ENCODE measurements at places on chromosomes 6 and 20.

DNA sequence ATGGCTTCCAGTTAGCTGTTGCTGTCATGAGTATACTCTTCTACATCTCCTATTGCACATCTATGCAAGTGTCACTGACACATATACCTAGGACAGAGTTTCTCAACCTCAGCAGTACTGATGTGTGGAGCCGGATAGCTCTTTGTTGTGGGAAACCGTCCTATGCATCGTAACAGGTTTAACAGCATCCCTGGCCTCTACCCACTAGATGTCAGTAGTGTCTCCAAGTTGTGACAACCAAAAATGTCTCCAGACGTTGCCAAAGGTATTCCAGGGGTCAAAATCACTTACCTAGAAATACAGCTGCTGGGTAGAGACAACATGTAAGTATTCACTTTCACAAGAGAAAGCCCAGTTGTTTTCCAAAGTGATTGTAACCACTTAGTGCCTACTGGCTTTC lies 637.6 kb downstream of the RNF144B start:
- no peak for DNase-seq

- DNase-seq, result no peak
Observed at GRCh38 chr20:37728635-37728983, 34.8 kb downstream of the CTNNBL1 start.

GRCh38 chr20:41440882-41441281 lies 74.3 kb upstream of the EMILIN3 start:
- no peak for DNase-seq

- DNase-seq, result no peak
Observed at GRCh38 chr6:169859978-169860703, 108.7 kb downstream of the ERMARD start.

GRCh38 chr6:91042656-91043055 lies 455.8 kb upstream of the MAP3K7 start:
- no peak for DNase-seq

DNA sequence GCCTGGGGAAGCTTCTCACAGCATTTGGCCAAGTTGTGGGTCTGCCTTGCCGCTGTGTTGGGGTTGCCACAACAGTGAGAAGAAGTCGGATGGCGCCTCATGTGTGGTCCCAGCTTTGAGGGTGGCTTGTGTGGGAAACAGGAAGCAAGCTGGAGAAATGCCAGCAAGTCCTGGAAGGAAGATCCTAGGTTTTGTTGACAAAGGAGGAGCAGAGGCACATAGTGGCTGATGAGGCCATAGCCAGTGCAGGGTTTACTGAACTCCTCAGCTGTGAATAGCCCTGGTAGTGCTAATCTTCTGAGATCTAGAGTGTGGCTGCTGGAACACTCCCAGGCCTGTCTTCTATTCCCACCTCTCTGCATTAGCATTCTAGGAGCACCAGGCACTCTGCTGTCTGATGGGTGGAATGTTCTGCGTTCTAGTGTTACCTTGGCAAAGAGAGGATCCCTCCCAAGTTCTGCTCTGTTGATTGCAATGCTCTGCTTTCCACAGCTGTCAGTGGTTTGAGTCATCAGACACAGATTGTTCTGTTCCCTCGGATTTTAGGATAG lies 25.2 kb downstream of the SNPH start:
- no peak for DNase-seq

DNA sequence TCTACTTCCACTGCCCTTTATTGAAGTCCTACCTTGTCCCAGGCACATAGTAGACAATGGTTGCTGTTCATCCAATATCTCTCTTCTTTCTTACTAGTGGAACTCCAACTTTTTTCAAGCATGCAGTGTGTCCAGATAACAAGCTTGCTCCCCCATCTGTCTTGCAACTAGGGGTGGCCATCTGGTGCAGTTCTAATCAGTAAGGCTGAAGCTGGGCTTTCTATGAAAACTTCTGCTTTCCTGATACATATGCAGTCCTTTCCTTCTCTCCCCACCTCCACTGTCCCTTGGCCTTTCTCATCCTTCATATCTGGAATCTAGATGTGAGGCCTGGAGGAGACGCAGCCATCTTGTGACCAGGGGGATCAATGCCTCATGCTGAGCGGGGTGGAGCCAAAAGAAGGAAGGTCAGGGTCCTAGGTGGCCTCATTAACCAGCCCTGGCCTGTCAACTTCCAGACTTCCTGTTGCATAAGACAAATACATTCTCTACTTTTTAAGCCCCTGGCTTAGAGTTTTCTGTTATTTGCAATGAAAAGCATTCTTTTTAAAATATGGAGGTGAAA lies 59.6 kb upstream of the ZFP64 start:
- DNase-seq, result no peak

GRCh38 chr6:2196079-2196679 lies 49.2 kb downstream of the GMDS start:
- DNase-seq, result no peak

- DNase-seq, result peak; percentile 76
Observed at GRCh38 chr6:134551245-134551960, 233.5 kb upstream of the SGK1 start.

DNA sequence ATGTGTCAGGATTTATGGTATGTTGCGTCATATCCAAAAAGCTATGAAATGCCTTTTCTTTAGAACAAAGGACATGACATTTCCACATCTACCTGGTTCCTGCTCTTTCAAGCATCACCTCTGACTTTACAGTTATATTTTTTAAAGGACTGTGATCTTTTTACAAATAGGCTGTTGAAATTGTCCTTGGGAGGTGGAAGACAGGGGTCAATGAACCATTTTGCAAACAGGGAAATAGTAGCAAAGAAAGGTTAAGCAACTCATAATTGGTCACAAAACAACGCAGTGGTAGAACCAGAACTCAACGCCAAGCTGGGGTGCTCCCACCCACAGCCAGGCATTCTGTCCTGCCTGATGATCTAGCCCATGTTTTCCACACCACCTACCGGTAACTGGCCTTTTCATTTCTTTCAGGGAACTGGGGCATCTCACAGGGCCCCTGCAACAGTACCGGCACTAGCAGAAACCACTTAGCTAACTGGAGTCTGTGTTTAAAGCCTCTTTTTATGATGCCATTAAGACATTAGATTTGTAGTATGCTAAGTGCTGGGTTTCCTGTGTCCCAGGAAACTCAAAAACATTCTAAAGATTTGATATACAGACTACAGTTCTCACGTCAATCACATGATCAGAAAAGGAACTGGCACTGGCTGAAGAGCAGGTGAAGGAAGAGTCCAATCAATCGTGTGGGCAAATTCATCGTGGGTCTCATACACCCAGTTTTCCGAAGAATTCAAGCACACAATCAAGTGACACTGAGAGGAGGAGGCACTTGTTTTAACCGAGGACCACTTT lies 13.9 kb downstream of the ZNF217 start:
- no peak for DNase-seq

DNA sequence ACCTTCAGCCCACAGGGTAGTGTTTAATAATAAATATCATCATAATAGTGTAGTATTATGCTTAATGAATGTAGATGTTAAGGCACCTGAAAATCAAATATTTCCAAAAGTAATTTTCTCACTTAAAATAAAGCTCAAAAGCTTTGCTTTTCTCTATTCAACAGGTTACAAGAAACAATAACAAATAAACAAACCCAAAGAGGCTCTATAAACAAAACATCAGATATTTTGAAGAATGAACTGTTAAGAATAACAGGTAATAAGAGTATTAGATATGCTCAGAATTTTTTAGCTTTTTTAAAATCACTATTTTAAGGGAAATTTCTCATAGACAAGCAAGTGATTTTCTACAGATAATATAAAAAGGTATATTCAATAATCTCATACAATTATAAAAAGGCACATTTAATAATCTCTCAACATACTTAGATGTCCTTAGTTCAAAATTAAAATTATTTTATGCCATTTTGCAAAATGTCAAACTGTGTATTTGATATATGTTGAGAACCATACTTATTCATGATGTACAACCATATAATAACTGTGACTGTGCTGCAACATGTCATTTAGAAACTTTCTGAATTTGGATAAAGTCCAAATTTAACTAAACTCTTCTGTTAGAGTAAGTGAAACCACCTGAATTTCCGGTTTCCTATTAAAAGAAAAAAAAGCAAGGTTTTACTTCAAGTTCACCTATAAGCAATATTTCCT lies 35.8 kb downstream of the PHIP start:
- no peak for DNase-seq

DNA sequence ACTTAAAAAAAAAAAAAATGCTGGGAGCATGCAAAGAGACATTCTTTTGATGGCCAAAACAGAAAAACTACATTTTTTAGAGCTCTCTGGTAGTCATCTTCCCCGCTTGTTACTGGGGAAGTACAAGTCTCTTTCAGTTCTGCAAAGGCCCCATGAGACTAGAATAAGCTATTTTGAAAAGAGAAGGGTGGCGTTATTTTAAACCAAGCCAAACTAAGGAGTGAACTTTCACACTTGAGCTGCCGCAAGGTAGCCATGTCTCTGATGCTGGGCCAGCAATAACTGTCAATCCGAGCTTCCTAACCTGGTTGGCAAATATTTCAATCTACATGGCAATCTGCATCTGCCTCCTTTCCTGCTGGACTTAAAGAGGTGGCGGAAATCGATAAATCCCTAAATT lies 96.7 kb downstream of the L3MBTL3 start:
- no peak for DNase-seq

GRCh38 chr6:44701038-44701636 lies 313.6 kb downstream of the CDC5L start:
- no peak for DNase-seq

GRCh38 chr6:63503199-63503598 lies 69.1 kb upstream of the LOC128125822 start:
- DNase-seq, result no peak

DNA sequence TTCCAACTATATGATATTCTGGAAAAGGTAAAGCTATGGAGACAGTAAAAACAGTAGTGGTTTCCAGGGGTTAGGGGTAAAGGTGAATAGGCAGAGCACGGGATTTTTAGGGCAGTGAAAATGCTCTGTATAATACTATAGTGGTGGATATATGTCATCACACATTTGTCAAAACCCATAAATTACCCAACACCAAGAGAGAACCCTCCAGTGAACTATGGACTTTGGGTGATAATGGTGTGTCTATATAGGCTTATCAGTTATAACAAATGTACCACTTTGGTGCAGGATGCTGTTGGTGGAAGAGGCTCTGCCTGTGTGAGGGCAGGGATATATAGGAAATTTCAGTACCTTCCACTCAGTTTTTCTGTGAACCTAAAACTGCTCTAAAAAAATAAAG lies 149.9 kb downstream of the GPX5 start:
- DNase-seq, result no peak

DNA sequence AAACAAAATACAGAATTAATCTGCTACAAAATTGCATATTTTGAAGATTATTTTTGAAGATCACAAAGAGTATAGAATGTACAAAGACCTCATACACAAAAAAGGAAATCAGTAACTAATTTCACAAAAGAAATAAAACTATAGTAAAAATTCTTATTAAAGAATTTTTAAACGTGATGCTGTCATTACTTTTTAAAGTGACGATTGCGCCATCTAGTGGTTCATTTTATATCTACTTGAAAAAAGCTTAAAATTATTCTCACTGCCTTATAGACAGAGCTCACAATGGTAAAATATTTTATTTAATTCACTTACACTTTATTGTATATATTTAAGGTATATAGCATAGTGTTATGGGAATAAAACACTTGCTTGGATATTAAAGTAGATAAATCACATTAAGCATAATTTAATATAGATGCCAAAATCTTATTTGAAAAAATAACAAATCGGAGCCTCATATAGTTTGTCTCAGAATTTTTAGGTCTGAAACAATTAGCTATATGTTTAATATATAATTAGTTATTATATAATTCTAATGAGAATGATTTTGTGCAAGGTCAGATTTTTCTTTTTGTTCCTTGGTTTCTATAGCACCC lies 128.8 kb downstream of the PHF3 start:
- DNase-seq, result peak; percentile 15

GRCh38 chr6:26501482-26501986 lies 1.4 kb downstream of the BTN1A1 start:
- DNase-seq, result no peak

GRCh38 chr20:62555642-62556420 lies 80.0 kb upstream of the GATA5 start:
- no peak for DNase-seq

GRCh38 chr6:139550361-139550760 lies 175.9 kb upstream of the CITED2 start:
- no peak for DNase-seq

DNA sequence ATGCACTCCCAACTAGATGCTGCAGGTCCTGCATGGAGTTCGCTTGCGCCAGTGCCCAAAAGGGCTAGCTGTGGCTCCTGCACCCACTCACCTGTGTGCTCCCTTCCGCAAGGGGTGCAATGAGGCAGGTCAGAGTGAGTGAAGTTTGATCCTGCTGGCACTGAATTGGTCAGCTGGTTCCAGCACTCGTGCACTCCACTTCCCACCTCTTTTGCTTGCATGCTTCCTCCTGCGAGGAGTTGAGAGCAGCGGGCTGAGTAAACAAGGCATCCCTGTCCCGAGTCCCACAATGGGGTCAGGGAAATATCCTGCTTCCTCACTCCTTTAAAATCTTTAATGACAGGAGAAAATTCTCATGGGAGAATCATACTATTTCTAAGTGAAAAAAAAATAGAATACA lies 86.2 kb downstream of the LCA5 start:
- DNase-seq, result no peak

DNA sequence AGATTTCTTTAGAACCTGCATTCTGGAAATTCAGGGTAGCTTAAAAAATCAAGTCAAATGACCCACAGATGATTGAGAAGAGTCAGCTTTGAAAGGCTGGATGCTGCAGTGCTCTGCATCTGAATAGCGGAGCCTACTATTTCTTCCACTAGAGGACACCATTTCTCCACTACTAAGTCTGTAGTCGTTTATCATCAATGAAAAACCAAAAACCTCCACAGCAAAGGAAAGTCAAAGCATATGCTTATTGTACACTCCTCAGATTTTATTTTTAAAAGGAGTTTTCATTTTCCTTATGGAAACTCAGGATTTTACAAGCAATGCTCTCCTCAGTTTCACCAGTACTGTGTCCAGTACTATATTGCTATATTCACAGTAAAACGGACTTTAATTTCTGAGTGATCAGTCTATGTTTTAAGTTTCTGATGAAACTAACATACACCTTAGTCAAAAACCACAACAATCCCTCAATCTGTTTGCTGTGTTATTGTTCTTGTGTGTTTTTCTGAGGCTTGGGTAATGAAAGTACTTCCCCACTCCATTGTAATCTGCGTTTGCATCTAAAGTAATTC lies 50.5 kb upstream of the ENPP5 start:
- DNase-seq, result no peak

DNA sequence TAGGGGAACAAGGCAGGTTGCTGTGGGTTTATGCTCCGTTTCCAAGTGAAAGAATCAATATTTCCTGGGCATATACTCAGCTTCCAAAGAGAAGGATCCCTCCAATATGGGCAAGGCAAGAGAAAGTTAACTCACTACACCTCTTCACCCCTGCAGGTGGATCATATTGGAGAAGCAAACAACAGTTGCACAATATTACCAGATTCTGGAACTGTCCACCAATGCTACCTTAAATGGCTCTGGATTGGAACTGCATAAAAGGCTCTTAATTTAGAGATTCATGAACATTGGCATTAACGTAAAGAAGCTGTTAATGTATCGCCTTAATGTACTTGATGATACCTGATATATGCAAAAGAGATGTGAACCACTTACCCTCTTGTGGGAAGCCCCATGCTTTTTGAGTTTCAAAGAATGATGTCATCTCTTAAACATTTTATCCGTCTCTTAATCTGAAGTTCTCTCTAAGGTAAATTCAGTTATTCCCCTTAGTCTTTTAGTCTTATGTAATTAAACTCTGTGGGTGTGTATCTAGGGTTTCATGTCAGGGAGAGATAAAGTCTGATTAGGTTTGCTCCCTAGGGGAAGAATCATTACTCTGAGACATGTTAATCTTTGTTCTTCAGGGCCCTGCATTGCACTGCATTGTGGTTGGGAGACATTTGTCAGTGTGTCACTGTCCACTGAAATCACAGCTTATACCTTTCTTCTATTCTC lies 99.5 kb downstream of the PHACTR1 start:
- DNase-seq, result no peak

GRCh38 chr6:47097092-47097945 lies 55.2 kb upstream of the ADGRF1 start:
- DNase-seq, result peak; percentile 78

All from AG04450 (cell line).